ENCODE measurements at places on chromosomes 13 and 19.

GRCh38 chr19:18488838-18489626, 32.8 kb downstream of the ELL start:
- DNase-seq: no peak

DNA sequence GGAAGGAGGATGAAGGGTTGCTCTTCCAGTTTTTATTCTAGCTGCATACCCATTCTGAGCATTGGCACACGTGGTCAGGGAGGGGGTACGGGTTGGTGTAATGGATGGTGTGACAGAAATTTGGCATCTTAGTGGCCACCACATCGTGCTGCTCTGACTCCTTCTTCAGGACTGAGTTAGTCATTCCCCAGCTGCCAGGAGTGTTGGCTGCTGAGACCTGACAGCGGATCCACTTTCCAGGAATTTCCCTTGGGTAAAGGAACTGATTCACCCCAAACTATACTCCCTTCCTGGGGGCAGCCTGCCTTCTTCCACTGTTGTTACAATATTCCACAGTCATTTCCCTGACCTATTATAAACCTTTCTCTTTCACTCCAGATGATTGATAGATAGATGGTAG, 595.5 kb upstream of the KLHL1 start:
- DNase-seq: no peak

GRCh38 chr19:45117167-45117594, 24.2 kb downstream of the PPP1R37 start:
- DNase-seq: peak; percentile 16

- no peak for DNase-seq
These were observed 8.2 kb upstream of the ZNF177 start for GRCh38 chr19:9354651-9355050.

DNA sequence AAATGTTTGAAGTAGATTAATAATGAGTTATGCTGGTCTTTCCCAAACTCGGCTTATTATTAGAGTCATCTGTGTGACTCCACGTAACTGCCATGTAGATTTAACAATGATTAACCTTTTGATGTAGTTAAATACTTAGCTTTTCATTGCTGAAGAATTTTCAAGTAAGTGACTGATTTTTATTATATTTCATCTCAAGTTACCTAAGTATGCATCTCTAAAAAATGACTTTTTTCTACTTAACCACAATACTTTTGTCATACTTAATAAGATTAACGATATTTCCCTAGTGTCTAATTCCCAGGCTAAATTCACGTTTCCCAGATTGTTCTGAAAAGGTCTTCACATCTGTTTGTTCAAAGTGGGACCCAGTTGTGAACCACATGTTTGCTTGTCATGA, 17.8 kb downstream of the BIVM start:
- DNase-seq: no peak

- no peak for DNase-seq
These were observed 10.2 kb downstream of the JOSD2 start for GRCh38 chr19:50500753-50501151.

DNA sequence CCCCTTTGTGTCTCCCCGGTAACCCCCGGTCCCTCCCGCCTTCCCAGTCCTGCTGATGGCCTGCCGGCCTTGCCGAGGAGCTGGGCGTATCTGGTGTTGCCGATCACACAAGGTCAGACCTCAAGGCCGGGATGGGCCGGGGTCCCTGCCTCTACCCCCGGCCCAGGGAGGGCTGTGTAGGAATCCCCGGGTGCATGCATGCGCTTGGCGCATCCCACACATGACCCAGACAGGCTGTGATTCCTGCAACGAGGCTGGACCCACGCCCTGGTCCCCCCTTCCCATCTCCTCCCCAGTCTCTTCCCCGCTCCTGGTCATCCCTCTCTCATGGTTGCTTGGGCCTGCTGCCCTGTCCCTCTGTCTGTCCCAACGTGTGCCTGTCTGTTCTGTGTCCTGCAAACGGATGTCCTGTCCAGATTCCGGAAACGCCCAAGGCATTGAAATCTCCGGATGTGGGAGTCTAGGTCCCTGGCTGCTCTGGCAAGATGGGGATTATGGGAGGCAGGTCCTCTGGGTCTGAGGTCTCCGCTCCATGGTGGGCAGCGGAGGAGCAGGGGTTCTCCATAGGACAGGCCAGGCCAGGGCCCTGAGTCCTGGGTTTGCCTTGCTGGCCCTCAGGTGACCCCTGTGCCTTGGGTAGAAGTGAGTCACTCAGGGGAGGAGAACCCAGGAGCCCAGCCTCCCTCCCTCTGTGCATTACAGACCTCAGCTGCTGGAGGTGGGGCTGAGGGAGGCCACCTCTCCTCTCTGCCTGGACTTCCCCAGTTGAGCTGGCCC, 1.6 kb downstream of the PKN1 start:
- peak; percentile 28 for DNase-seq

DNA sequence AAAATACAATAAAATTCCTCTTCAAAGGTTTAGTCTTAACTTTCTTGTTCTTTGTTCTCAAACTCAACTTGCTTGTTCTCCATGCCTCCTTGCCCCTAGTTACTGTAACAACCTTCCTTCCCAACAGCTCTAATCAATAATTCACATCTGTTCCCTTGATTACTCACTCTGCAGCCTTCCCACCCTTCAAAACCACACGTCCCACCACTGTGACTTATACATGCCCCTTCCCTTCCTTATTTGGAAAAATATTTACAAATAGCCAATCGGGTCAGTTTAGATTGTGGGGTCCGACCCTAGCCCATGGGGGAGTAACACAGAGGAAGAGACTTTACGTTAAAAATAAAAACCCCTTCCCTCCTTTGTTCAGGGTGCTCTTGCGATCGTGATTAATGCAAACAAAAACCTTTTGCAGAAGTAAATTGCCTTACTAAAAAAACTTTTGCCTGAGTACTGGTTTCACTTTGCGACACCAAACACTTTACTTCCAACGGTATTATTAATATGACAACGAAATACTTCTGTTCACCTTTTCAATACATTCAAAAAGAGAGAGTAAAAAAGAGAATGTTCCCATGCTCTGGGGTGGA, 512 bp upstream of the ZNF93 start:
- DNase-seq: no peak

DNA sequence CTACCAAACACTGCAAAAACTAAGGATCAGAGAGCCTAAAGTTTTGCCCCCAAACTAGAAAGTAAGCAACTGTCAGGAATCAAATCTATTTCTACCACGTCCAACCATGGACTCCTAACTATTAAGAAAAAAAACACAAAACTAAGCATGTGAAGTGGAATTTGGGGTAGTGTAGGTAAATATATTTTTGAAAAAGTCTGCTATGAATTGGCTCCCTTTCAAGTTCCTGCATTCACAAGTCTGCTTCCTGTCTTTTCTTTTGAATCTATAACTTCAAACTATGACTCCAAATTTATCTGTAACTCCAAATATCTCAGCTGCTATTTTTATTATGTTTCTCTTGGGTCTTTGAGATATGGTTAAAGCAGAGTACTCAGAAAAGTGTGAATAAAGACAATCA, 47.0 kb downstream of the PCDH9 start:
- DNase-seq: no peak

- no peak for DNase-seq
These were observed 70.7 kb downstream of the PTPRS start for GRCh38 chr19:5269926-5270325.

- DNase-seq: no peak
These were observed 5.3 kb upstream of the TLE5 start for GRCh38 chr19:3067563-3067962.

DNA sequence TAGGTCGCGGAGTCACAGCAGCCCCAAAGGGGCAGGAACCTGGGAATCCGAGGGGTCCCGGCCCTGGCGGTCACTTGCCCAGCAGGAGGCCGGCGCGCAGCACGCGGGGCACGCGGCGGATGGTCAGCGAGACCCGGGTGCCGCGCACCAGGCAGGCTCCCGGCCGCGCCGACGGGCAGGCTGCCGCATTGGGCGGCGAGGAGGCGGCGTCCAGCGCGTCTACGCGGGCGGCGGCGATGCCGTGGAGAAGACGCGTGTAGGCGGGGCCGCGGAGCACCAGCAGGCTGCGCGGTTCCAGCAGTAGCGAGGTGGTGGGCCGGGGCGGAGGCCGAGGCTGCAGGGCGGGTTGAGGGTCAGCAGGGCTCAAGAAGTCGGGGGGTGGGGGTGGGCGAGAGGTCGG, 607 bp upstream of the SYNE4 start:
- peak; percentile 69 for DNase-seq

GRCh38 chr19:13053761-13054625, 48.7 kb downstream of the LYL1 start:
- no peak for DNase-seq

- DNase-seq: no peak
These were observed 1.4 kb downstream of the ELAVL1 start for GRCh38 chr19:8004001-8004400.

- DNase-seq: no peak
These were observed 83.0 kb downstream of the FNDC3A start for GRCh38 chr13:49058761-49059160.

DNA sequence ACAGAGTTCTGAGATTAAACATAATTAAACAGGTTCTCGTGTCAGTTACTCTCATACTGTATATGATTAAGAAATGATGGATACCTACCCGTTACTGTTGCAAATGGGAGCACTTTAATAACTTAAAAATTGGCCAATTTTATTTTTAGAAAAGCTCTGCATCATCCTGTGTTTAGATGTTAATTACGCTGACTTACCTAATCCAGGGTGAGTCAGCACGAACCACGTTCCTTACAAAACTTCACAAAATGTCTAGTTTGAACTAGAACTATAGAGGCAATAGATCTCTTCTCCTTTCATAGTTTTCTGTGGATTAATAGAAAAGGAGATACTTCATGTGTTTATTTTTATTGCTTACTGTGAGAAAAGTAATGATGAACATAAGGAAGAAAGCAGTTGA, 363.9 kb downstream of the MYO16 start:
- DNase-seq: no peak

- DNase-seq: no peak
These were observed 7.1 kb upstream of the GPR18 start for GRCh38 chr13:99265162-99265800.

- peak; percentile 87 for DNase-seq
These were observed 24.1 kb upstream of the UBAC2 start for GRCh38 chr13:99176309-99177276.

DNA sequence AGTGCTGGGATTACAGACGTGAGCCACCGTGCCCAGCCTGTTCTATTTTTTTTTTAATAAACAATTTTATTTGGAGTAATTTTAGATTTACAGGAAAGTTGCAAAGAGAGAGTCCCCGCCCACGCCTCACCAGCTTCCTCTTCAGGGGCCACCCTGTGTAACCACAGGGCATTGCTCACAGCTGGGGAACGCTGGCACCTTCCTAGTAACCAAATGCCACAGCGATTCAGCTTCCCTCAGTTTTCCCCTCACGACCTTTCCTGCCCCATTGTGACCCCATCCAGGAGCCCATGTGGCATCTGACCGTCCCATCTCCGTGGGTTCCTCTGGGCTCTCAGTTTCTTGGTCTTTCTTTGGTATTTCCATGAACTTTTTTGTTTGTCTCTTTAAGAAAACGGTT, 83.9 kb downstream of the GNG7 start:
- no peak for DNase-seq

GRCh38 chr19:51157265-51157664, 15.2 kb downstream of the SIGLEC7 start:
- DNase-seq: no peak

DNA sequence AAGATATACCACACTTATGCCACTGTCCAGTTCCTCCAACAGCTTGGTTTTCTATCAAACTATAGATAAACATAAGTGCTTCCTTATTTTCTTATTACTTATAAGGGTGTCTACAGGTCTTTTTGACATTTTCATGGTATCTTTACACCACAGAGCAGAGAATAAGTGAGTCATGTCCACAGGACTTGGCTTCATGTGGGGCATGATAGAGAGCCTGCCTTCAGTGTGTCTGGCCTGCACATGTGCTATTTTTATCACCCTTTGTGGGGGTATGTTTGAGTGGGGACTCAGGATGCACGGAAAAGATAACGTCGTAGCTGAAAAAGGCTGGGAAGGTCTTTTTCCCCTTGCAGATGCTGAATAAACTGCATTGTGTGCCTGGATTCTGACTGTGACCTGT, 8.1 kb upstream of the STOML3 start:
- DNase-seq: peak; percentile 82

DNA sequence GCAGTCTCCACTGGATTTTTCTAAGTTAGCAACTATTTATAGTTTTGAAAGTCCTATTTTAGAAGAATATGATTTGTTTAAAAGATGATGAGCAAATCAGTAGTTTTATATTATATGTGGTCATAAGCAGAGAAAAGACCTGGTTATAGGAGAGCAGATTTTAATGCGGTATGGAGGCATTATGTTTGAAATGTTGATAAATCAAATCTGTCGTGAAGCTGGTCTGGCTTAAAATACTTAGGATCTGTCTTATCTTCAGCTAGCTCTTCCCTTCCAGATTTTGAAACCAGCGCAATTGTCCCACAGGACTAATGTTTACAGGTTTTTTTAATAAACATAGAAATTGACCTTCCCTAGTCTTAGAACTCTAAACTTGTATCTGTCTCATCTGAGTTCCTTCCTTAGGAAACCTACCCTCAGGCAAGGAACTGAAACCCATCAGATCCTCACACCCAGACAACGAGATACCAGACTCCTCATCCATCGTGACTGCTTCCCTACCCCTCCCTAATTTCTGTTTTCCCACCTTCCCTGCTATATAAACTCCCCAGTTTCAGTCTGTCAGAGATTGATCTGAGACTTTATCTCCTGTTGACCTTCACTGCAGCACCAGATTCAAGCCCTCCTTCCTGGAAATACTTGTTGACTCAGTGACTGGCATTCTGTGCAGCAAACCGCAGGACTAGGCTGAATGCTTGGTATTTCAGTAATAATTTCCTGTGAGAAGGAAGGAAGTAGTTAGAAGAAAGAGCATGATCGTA, 37.8 kb upstream of the CXCL17 start:
- DNase-seq: no peak

DNA sequence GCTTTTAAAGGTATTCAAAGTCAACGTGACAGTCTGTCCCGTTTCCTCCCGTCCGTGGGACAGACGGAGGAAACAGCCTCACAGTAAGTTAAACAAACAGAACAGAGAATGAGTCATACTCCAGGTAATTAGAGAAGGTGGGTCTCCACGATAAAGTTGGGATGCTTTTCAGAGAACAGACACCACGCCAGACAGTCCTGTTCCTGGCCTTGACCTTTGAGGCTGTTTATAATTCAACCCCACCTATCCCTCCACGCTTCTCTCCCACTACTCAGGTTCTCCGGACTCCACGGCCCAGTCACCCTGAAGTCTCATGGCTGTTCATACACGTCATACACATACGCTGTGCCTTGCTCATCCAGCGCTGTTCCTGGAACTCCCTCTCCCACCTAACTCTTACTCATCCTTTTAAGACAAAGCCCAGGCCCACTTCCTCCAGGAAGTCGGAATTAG, 42.5 kb downstream of the ARHGEF18 start:
- no peak for DNase-seq

GRCh38 chr13:99208845-99209527, 8.3 kb downstream of the UBAC2 start:
- no peak for DNase-seq

DNA sequence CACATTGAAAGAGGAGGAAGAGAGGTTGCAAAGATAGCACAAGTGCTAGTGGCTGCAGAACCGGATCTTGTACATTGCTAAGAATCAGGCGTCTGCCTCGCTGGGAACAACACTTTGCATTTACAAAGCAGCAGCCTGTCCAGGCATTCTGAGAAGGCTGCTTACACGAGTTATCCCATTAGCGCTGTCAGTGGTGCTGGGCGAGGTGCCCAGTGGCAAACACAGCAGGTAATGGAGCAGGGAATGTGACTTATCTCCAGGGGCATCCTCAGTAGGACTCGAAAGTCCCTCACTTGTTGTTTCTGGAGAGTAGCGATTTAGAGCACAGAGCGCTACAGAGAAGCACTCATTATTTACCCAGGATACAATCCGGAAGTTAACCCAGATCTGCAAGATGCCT, 209.6 kb downstream of the OLFM4 start:
- no peak for DNase-seq

Data from erythroblast (primary cell).